ENCODE measurements at places on chromosomes 12 and 14. TPM values are rescaled to one million over a fixed set of nuclear protein-coding genes. Genes with fewer than 3 reads are reported as not detected.
A peak's percentile ranks its signal among the peaks of the same experiment; 100 is the strongest.

SDR9C7 gene
- not detected for total RNA-seq

DNA sequence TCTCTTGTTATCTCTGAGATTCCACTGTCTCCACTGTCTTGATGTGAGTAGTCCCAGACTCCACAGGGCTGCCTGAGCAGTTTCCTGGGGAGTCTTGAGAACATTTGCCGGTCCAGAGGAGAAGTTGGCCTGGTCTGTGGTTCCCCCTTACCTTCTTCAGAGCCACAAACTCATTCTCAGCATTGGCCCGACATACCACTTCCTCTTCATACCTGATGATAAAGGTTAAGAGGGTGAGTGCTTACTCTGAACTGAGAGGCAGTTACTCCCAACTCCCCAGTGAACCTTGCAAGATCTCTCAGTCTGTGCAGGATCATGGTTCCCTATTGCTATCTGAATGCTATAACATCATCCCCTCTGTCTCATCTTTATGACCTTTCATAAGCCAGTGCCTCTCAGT, 2.6 kb downstream of the KRT84 start:
- no peak for DNase-seq
- no peak overlapping the region for H3K27ac ChIP-seq
- no peaks in the 10 kb centered on the region for H3K36me3 ChIP-seq
- peaks cover 18% of the 10 kb centered on the region for H3K27me3 ChIP-seq
- H3K4me3 ChIP-seq = no peak overlapping the region

- peaks cover 8% of the 10 kb centered on the region for H3K4me1 ChIP-seq
- no peaks in the 10 kb centered on the region for H3K27me3 ChIP-seq
- H3K36me3 ChIP-seq = peaks cover 12% of the 10 kb centered on the region
- no peak overlapping the region for H3K4me3 ChIP-seq
- H3K27ac ChIP-seq = no peak overlapping the region
Measured at GRCh38 chr14:101982621-101983020, 18.2 kb downstream of the DYNC1H1 start.

DNA sequence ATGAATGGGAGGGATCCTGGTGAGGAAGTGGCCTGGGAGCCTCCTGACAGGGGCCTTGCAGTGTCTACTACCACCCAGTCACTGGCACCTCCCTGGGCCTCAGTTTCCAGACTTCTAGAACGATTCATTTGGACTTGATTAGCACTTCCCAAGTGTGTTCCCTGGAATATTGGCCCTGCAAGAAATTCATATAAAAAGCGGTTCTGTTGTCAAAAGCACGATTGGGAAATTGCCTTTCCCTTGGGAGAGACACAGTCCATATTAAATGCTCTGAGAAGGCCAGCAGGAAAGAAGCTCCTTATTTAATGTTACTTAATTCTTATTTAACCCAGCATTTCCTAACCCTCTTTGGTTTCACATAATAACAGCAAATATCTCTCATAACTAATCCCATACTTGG, 61.9 kb downstream of the DRAM1 start:
- DNase-seq = no peak
- no peak overlapping the region for H3K27ac ChIP-seq
- no peak overlapping the region for H3K4me3 ChIP-seq
- H3K4me1 ChIP-seq = peaks cover 2% of the 10 kb centered on the region
- H3K27me3 ChIP-seq = peaks cover 64% of the 10 kb centered on the region

IL26 gene
- 0.52 TPM for total RNA-seq

DNA sequence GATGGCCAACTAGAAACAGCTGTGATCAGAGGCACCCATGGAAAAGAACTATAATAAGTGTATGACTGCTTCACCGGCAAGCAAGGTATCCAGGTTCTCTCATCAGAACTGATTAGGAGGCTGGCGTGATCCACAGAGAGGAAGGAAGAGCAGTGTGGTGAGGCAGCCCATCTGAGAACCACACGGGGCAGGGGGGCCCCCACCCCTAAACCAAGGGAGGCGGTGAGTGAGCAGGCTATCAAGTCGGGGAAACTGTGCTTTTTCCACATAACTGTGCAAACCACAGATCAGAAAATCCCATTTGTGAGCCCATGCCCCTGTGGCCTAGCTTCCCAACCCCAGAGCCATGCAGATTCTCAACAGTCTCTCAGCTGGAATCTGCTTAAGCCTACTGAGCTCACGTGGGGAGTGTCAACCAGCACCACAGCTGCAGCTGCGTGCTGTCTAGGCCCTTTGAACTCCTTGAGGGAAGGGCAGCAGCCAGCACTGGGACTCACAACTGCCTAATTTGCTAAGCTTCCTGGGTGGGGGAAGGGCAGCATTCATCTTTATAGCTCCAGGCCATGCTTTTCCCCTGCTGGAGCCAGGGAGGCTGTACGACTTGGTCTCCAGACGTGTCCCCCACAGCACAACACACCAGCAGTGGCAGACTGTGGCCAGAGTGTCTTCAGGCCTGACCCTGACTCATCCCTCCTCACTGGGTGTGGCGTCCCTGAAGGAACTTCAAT, 444.4 kb upstream of the ATP2B1 start:
- H3K27me3 ChIP-seq = no peaks in the 10 kb centered on the region
- H3K36me3 ChIP-seq = no peaks in the 10 kb centered on the region
- DNase-seq = no peak
- H3K4me1 ChIP-seq = peaks cover 4% of the 10 kb centered on the region
- H3K4me3 ChIP-seq = no peak overlapping the region

DNA sequence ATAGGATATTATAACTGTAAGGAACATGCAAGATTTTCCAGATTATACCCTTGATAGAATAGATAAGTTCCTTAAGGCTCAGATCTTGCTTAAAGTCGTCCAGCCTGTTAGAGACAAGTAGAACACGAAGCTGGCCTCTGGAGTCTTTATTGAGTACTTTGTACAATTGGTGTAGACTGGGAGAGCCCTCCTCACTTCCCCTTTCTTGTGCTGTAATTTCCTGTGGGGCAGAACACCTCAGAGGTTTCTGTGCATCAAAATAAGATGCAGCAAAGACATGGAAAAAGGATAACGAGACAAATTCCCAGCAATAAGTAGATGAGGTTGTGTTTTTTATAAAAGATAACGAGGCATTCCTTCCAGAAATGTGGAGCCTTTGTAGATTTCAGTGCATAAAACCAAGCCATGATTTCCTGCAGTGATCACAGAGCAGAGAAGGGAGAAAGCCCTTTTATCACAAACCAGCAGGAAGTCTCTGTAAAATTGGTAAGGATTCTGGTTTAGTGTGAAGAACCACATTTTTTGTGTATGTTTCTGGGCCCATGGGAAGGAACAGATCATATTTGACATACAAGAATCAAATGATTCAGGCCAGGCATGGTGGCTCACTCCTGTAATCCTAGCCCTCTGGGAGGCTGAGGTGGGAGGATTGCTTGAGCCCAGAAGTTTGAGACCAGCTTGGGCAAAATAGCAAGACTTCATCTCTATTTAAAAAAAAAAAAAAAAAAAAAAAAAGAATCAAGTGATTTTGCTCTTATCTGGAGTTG, 18.0 kb downstream of the GPRC5A start:
- no peak for DNase-seq
- H3K4me3 ChIP-seq = no peak overlapping the region
- H3K4me1 ChIP-seq = peaks cover 16% of the 10 kb centered on the region
- H3K27ac ChIP-seq = no peak overlapping the region

MUCL1 gene
- not detected for total RNA-seq

DNA sequence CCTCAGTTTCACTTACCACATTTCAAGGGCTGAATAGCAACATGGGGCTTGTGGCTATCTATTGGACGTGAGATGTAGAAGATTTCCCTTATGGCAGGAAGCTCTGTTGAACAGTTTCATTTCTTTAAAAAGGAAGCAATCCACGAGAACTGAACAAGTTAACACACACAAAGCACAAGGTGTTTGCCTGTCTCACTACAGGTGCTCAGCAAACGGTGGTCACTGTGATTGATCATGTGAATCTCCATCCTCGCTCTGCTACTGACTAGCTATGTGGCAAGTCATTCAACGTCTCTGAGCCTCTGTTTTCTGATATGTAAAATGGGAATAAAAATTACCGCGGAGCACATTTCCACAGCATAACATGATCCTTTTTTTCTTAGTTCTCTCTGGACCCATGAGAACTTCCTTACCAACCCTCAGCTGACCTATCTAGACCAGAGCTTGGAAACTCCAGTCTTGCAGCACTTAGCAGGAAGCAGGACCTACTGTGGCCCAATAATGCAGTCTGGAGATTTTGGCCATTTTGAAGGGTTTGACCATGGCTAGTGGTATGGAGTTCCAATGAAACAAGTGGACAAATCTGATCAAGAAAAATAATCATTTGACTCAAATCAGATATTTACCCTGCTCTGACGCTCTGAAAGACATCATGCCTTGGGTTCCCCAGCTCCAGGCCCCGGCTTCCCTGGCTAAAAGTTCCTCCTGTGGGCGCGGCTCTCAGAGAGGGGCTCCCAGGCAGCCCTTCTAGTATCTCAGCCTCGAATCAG, 278.8 kb downstream of the ZFP36L1 start:
- H3K27me3 ChIP-seq = no peaks in the 10 kb centered on the region
- peak overlapping the region; percentile 34 for H3K27ac ChIP-seq
- H3K36me3 ChIP-seq = no peaks in the 10 kb centered on the region
- DNase-seq = no peak
- peaks cover 13% of the 10 kb centered on the region for H3K4me1 ChIP-seq
- no peak overlapping the region for H3K4me3 ChIP-seq

DNA sequence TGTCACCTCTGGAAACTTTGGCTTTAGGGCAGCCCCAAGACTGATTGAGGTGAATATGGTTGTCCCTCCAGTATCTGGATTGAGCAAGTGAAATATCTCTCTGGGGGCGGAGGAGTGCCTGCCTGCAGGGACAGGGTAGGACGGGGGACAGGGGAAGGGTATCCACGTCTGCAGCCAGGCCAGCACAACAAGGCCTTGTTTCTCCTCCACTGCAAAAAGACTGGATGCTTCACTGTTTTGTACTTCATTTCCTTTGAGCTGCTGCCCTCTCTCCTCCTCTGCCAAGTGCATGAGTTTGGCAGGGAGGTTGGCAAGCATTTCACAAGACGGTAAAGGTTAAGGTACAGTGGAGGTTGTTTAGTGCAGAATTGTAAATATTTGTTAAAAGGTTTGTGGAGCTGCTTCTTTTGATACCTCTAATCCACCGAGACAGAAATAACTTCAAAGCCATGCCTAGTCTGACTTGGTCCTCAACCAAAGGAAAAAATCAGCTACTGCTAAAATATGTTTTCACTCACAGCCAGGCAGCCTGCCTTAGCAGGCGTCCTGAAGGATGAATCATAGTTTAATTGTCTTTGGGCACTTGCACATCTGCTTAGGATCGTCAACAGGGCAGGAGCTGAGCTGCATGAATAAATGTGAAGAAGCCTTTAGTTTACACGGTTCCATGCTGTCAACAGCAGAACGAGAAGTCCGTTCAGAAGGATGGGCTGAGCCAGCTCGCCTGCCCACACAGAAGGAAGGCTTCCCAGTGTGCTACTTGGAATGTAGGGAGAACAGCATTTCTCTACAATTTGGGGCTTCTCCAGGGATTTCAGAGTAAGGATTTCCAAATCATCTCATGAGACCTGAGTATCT, 269.7 kb downstream of the TTC6 start:
- H3K4me1 ChIP-seq = no peaks in the 10 kb centered on the region
- H3K27me3 ChIP-seq = no peaks in the 10 kb centered on the region
- peaks cover 3% of the 10 kb centered on the region for H3K36me3 ChIP-seq
- DNase-seq = no peak

ARHGEF25 gene
- 0.37 TPM for total RNA-seq

GRCh38 chr12:31390991-31391390, 65.0 kb upstream of the SINHCAF start:
- no peaks in the 10 kb centered on the region for H3K36me3 ChIP-seq
- no peak overlapping the region for H3K27ac ChIP-seq
- H3K4me3 ChIP-seq = no peak overlapping the region
- peaks cover 15% of the 10 kb centered on the region for H3K27me3 ChIP-seq

GRCh38 chr12:123054371-123054770, 73.9 kb downstream of the ARL6IP4 start:
- no peaks in the 10 kb centered on the region for H3K36me3 ChIP-seq
- peaks cover 10% of the 10 kb centered on the region for H3K4me1 ChIP-seq
- H3K27ac ChIP-seq = no peak overlapping the region
- H3K4me3 ChIP-seq = no peak overlapping the region
- no peak for DNase-seq

- no peaks in the 10 kb centered on the region for H3K36me3 ChIP-seq
- H3K4me3 ChIP-seq = no peak overlapping the region
- peaks cover 29% of the 10 kb centered on the region for H3K27me3 ChIP-seq
- H3K27ac ChIP-seq = no peak overlapping the region
- DNase-seq = no peak
- no peaks in the 10 kb centered on the region for H3K4me1 ChIP-seq
Measured at GRCh38 chr12:107832441-107832840, 57.9 kb downstream of the ASCL4 start.

DNA sequence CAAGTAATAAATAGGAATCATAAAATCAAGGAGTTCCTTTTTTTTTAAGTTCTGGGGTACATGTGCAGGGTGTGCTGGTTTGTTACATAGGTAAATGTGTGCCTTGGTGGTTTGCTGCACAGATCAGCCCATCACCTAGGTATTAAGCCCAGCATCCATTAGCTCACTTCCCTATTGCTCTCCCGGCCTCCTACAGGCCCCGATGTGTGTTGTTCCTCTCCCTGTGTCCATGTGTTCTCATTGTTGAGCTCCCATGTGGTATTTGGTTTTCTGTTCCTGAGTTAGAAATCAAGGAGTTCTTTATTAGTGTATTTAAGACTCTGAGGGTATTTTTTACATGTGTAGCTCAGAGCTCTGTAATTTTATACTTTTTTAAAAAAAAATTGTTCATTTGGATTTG, 86.0 kb downstream of the SCFD1 start:
- peaks cover 4% of the 10 kb centered on the region for H3K4me1 ChIP-seq
- no peaks in the 10 kb centered on the region for H3K27me3 ChIP-seq
- no peak overlapping the region for H3K27ac ChIP-seq
- DNase-seq = no peak

RTL1 gene
- total RNA-seq = not detected

DNA sequence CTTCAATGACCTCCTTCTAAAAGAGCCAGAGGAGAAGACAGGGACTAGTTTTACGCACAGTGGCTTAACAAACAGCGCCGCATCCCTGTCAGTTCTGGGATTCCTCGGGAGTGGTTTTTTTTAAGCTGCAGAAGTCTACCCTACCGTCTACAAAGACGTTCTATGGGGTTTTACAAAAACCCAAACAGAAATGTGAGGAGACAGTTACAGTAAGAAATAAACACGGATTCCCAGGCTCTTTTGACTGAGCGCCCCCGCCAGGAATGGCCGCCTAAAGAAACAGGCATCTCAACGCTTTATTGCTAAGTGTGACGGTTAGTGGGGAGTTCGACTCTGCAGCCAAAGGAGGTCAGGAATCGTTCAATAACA, 484 bp downstream of the ALKBH1 start:
- no peak for DNase-seq
- peak overlapping the region; percentile 94 for H3K4me3 ChIP-seq
- H3K36me3 ChIP-seq = peaks cover 2% of the 10 kb centered on the region
- peak overlapping the region; percentile 91 for H3K27ac ChIP-seq

OR6C3 gene
- total RNA-seq = not detected
